ENCODE measurements at places on chromosomes 1 and 21. TPM values are rescaled to one million over a fixed set of nuclear protein-coding genes. Genes with fewer than 3 reads are reported as not detected.

- no peak for DNase-seq
- H3K27me3 ChIP-seq: peaks cover 5% of the 10 kb centered on the region
- no peak overlapping the region for H3K4me3 ChIP-seq
- peaks cover 25% of the 10 kb centered on the region for H3K4me1 ChIP-seq
- H3K27ac ChIP-seq: peak overlapping the region; percentile 70
- H3K36me3 ChIP-seq: peaks cover 2% of the 10 kb centered on the region
Measured at GRCh38 chr1:153546371-153546770, 765 bp upstream of the S100A4 start.

Gene LRRC71
- not detected for total RNA-seq

- no peak overlapping the region for H3K4me3 ChIP-seq
- DNase-seq: no peak
- H3K4me1 ChIP-seq: no peaks in the 10 kb centered on the region
- H3K27me3 ChIP-seq: no peaks in the 10 kb centered on the region
- H3K36me3 ChIP-seq: no peaks in the 10 kb centered on the region
Measured at GRCh38 chr1:233237647-233238046, 57.9 kb downstream of the PCNX2 start.

Gene TNFRSF8
- total RNA-seq: 0.57 TPM

DNA sequence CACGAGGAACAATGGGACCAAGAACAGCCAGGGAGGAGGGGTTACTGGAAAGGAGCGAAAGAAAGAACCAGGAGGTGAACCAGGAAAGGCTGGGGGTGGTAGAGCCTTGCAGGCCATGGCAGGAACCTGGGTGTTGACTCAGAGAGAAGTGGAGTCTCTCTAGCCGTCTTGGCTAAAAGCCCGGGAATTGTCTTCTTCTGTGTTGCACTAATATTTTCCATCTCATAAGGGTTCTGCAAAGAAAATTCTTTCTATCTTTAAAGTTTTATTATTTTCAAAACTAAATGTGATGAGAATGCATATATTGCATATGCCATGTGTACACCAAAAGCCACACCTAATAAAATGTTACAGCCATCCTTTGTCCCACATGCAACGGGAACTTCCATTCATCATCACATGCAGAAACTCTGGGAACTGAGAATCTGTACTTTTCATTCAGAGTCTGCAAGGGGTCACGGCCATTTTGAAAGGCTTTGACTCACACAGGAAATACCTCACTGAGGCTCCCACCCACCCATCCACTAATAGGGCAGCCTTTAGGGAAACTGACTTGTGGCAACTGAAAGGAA, 38.0 kb downstream of the ERG start:
- H3K4me1 ChIP-seq: no peaks in the 10 kb centered on the region
- no peak overlapping the region for H3K4me3 ChIP-seq
- no peaks in the 10 kb centered on the region for H3K27me3 ChIP-seq
- no peak overlapping the region for H3K27ac ChIP-seq
- no peak for DNase-seq
- no peaks in the 10 kb centered on the region for H3K36me3 ChIP-seq

Gene S100A12
- total RNA-seq: not detected

- H3K4me3 ChIP-seq: no peak overlapping the region
- no peak overlapping the region for H3K27ac ChIP-seq
- DNase-seq: no peak
- H3K4me1 ChIP-seq: no peaks in the 10 kb centered on the region
Measured at GRCh38 chr1:223486366-223486765, 93.2 kb downstream of the CCDC185 start.

- no peaks in the 10 kb centered on the region for H3K27me3 ChIP-seq
- no peak overlapping the region for H3K4me3 ChIP-seq
- DNase-seq: peak; percentile 69
- H3K4me1 ChIP-seq: no peaks in the 10 kb centered on the region
Measured at GRCh38 chr21:41121785-41122415, 46.1 kb upstream of the BACE2 start.

DNA sequence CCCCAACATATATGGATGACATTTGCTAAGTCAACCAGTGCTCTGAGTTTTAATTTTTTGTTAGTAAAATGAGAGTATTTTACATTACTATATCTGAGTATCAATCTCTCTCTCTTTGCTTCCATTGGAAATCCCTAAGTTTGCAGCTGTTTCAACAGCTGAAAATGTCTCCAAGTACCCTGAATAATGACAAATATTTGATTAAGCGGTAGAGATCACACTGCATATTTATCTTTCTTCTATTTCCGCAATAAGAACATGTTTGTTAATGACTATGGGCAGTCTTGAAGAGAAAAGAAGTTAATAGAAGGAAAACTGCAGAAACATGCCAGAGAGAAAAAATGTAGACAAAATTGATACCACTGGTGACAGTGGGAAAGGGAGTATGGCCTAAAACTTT, 1117.5 kb downstream of the NCAM2 start:
- DNase-seq: no peak
- H3K4me1 ChIP-seq: no peaks in the 10 kb centered on the region
- H3K27ac ChIP-seq: no peak overlapping the region
- no peak overlapping the region for H3K4me3 ChIP-seq

- H3K27me3 ChIP-seq: no peaks in the 10 kb centered on the region
- DNase-seq: peak; percentile 12
- no peaks in the 10 kb centered on the region for H3K36me3 ChIP-seq
Measured at GRCh38 chr1:17485281-17485680, 45.8 kb upstream of the RCC2 start.

- peak overlapping the region; percentile 66 for H3K4me3 ChIP-seq
- peaks cover 90% of the 10 kb centered on the region for H3K4me1 ChIP-seq
- H3K36me3 ChIP-seq: no peaks in the 10 kb centered on the region
Measured at GRCh38 chr1:203289281-203289981, 15.9 kb upstream of the BTG2 start.

DNA sequence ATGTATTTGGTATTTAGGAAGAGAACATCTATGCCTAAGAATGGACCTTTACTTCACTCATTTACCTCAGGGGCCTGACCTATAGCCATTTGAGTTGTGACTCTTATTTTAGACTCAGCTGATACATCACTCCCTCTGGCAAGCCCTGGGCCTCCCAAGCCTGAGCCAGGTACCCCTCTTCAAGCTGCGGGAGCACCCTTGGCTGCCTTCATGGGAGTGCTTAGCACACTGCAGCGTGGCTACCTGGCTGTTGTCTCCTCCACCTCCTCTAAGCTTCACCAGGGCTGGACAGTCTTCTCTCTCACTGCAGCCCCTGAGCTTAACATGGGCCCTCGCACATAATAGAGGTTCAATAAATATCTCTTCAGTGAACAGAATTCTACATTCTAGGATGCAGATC, 23.5 kb upstream of the LHX4 start:
- no peaks in the 10 kb centered on the region for H3K27me3 ChIP-seq
- no peaks in the 10 kb centered on the region for H3K4me1 ChIP-seq
- no peak overlapping the region for H3K27ac ChIP-seq
- no peaks in the 10 kb centered on the region for H3K36me3 ChIP-seq

Gene ZSWIM5
- total RNA-seq: 1.7 TPM

DNA sequence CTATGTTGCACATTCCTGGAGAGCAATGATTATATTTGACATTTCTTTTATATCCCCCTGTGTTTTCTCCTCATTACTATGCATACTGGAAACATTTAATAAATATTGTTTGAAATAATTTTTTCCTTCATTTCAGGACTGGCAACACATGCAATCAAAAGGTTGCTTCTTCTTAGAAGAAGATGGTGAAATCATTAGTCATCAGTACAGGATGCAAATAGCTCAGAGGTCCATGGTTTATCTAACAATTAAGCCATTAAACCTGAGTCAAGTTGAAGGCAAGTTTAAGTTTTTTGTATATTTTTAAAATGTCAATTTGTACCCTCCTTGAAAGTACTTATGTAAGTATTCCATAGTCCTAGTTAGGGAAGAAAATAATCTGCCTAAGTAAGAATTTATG, 22.5 kb downstream of the EFCAB7 start:
- H3K27ac ChIP-seq: no peak overlapping the region
- H3K36me3 ChIP-seq: no peaks in the 10 kb centered on the region
- H3K27me3 ChIP-seq: no peaks in the 10 kb centered on the region
- H3K4me3 ChIP-seq: no peak overlapping the region
- H3K4me1 ChIP-seq: no peaks in the 10 kb centered on the region

Gene KRTAP6-1
- total RNA-seq: not detected

DNA sequence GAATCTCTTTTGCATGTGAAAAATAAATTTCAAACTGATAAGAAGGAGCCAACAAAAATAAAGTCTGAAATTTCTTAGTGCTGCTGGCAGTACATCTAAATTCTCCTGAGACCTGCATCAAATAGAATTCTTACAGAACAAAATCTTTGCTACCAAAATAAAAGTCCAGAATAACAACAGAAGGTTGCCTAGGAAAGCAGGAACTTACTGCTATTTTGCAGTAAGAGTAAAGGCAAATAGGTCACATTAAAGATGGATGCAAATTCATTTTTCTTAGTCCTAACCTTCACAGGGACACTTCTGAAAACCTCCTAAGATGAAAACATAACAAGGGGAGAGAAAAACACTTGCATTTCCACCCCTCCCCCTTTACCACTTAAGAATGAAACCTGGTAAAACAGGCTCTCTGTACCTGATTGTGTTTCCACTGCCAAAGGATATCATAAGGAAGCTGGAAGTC, 59.0 kb downstream of the RUSC1 start:
- H3K4me1 ChIP-seq: no peaks in the 10 kb centered on the region
- no peaks in the 10 kb centered on the region for H3K27me3 ChIP-seq
- peaks cover 50% of the 10 kb centered on the region for H3K36me3 ChIP-seq
- no peak overlapping the region for H3K4me3 ChIP-seq
- H3K27ac ChIP-seq: peak overlapping the region; percentile 2
- DNase-seq: peak; percentile 19

GRCh38 chr1:30604801-30605440, 118.5 kb downstream of the MATN1 start:
- H3K36me3 ChIP-seq: no peaks in the 10 kb centered on the region
- H3K27ac ChIP-seq: no peak overlapping the region
- H3K4me3 ChIP-seq: no peak overlapping the region
- H3K27me3 ChIP-seq: no peaks in the 10 kb centered on the region
- no peak for DNase-seq

GRCh38 chr1:67889953-67890567, 56.8 kb upstream of the GNG12 start:
- no peaks in the 10 kb centered on the region for H3K36me3 ChIP-seq
- H3K4me3 ChIP-seq: no peak overlapping the region
- no peaks in the 10 kb centered on the region for H3K27me3 ChIP-seq
- DNase-seq: no peak
- H3K4me1 ChIP-seq: no peaks in the 10 kb centered on the region

DNA sequence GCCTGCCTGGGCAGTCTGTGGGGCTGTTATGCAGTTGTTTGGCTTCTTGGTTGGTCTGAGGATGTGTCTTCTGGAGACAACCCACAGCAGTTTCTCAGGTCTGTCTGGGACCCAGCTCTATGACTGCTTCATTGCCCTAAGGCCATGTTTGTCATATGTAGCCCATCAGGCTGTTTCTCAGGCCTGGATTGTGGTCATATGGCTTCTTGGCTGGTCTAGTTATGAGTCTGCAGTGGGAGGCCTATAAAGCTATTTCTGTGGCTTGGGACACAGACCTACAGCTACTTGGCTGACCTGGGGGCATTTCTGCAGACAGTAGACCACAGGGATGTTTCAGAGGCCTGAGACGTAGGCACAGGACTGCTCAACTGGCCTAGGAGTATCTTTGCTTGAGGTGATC, 41.5 kb downstream of the CHIA start:
- H3K36me3 ChIP-seq: no peaks in the 10 kb centered on the region
- no peak overlapping the region for H3K27ac ChIP-seq
- H3K4me1 ChIP-seq: no peaks in the 10 kb centered on the region
- no peak overlapping the region for H3K4me3 ChIP-seq
- no peaks in the 10 kb centered on the region for H3K27me3 ChIP-seq

- H3K36me3 ChIP-seq: no peaks in the 10 kb centered on the region
- peaks cover 73% of the 10 kb centered on the region for H3K27me3 ChIP-seq
- H3K27ac ChIP-seq: no peak overlapping the region
Measured at GRCh38 chr1:61056573-61057439, 25.6 kb upstream of the NFIA start.

Gene INAVA
- total RNA-seq: 0.34 TPM

DNA sequence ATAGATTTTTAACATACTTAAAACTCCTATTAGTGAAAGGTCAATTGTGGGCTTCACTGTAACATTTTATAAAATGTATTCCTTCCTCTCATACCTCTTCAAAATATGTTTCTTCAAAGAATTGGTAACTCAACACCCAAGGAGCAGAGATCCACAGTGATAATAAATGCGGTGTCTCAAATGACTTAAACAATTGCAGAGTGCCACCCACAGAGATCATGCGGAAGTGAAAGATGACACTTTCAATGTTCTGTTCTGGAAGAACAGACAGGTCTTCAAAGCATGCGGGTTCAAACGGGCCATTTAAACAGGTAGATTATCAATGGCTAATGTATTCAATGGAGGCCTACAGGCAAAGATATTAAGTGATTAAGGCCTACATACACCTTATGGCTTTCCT, 157.0 kb upstream of the GREM2 start:
- no peaks in the 10 kb centered on the region for H3K4me1 ChIP-seq
- no peak overlapping the region for H3K4me3 ChIP-seq
- no peak overlapping the region for H3K27ac ChIP-seq
- no peak for DNase-seq

DNA sequence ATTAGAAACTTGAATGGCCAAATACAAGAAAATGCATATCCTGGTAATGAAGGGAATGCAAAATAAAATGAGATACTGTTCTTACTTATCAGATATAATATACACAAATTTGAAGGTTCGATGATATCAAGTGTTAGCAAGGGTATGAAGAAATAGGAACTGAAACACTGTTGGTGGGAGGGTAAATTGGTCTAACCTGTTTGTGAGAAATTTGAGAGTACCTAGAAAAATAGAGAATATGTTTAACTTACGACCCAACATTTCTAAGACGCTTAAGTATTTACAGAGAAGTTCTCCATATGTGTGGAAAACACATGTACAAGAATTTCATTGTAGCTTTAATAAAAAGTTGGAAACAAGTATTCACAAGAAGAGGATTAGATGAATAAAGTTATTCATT, 25.9 kb downstream of the ATG4C start:
- H3K4me1 ChIP-seq: peaks cover 28% of the 10 kb centered on the region
- H3K27ac ChIP-seq: peak overlapping the region; percentile 14
- H3K36me3 ChIP-seq: peaks cover 8% of the 10 kb centered on the region
- no peaks in the 10 kb centered on the region for H3K27me3 ChIP-seq

Gene USP16
- 55.7 TPM for total RNA-seq

DNA sequence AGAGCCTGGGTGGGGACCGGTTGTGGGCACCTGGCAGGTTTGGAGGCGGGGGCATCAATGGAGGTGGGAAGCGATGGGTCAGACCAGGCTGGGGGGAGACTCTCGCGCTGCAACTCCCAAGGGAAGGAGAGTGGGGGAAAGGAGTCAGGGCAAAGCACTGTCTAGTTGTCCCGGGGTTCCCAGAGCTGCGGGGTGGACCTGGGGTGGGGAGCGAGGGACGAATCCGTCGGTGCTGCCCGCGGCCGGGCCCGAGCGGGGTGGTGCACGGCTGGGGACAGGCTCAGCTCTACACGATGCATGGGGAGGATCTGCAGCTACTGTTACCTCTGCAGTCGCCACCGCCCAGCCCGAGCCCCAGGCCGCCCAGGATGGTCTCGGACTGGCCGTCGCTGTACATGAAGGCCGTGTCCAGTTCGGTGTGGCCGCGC, 427 bp downstream of the AKR7A2 start:
- H3K27me3 ChIP-seq: no peaks in the 10 kb centered on the region
- no peak for DNase-seq
- peaks cover 51% of the 10 kb centered on the region for H3K4me1 ChIP-seq
- H3K4me3 ChIP-seq: peak overlapping the region; percentile 26

Gene POMGNT1
- total RNA-seq: 50.8 TPM

All from B cell (primary cell).